Common myeloid progenitor, CD34-positive (primary cell): ENCODE measurements at places on chromosomes 3 and 15.

- no peak for DNase-seq
Observed at GRCh38 chr3:150132101-150132749, 161.5 kb upstream of the PFN2 start.

GRCh38 chr3:170307671-170308405, 49.7 kb upstream of the SKIL start:
- no peak for DNase-seq

GRCh38 chr3:177820683-177821316, 623.5 kb upstream of the TBL1XR1 start:
- peak; percentile 35 for DNase-seq

DNA sequence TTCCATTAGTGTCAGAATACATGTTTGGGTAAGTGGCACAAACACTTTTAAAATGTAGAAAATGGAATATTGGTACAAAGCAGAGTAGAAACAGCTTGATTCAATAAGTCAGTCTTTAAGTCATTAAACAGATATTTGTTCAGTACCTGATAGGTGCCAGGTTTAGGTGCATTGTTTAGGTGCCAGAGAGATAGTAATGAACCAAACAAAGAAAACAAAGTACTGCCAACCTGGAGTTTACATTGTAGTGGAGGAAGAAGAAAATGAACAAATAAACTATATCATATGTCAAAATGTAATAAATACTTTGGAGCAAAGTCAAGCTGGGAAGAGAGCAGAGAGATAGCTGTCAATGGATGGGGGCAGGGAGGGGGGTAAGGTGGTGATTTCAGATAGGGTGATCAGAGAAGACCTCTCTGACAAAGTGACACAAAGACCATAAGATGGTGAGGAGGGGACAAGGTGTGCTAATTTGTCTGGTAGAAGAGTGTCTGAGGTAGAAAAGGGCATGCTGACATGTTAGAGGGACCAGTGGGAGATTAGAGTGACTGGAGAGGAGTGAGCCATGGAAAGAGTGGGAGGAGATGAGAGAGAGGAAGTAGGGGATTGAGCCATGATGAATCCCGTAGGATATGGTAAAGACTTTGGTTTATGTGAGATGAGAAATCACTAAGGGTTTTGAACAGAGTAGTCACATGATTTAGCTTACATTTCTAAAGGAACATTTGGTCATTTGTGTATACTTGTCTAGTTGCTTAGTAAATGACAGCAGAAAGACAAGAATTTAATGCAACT, 128.2 kb downstream of the UBE2E2 start:
- DNase-seq = no peak

DNA sequence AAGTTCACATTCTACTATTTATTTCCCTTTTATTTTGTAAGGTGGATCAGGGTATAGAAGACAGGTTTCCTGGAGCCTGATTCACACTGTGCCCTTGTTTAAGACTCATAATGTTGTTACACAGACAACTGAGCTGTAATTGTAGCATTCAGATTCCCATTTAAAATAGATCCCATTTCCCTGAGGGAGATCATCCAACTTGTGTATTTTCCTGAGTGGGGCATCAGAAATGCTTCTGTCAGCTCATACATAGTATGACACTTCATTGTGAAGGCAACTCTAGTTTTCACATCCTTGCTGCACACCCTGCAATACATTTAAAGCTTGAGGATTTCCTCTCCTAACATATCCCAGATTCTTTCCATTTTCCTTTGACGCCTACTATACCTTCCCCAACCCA, 659.7 kb downstream of the GRM7 start:
- DNase-seq = no peak

DNA sequence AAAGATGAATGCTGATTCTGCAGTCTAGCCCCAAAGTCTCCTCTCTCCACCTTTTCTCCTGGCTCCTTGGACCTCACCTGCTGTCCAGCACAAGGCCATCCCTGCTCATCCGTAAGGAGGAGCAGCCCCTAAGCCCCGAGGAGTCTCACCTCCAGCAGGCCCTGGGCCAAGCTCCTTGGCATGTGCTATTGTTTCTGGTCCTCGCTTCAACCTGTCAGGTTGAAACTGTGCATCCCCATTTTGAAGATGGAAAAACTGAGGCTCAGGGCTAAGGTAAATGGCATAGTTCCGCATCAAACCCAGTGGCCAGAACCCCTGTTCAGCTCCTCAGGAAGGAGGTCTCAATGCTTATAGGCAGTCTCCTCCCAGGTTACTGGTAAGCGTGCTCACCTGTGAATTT, 26.1 kb downstream of the CHDH start:
- DNase-seq = no peak

- no peak for DNase-seq
Observed at GRCh38 chr15:66997212-66997611, 68.2 kb upstream of the SMAD3 start.

DNA sequence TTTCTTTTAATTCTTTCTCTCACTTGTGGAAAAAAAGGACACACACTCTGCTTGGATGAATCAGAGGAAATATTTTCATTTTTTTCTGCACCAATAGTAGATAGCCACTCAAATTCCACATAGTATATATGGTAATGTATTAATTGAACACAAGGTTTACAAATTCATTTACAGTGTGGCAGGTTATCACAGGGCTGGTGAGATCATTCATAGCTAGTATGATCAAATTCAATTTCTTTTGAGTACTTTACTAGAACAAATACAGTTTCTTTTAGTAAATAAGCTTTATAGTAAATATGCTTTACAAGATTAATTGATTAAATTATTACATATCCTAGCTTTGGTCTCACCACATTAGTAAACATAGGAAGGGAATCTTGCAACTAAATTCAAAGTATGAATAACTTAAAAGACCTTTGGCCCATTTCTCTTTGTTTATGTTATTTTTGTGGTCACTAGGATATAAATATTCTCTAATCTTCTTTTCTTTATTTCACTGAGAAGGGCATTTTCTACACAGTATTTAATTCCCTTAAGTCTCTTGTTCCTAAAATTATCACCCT, 40.1 kb upstream of the PARP14 start:
- DNase-seq = no peak

GRCh38 chr15:35244227-35244626, 159.1 kb upstream of the NANOGP8 start:
- no peak for DNase-seq
